Activated T-helper 1 cell treated with anti-CD3 and anti-CD28 coated beads, Interleukin-12 subunit alpha, Interleukin-12 subunit beta, Interleukin-2, Interleukin-4 antibody, amounts not matched to agents 30 ng/mL and 10 ng/mL and 1 ng/mL, durations not matched to agents 14 hours and 24 hours and 36 hours (primary cell): ENCODE measurements at places on chromosomes 7 and 10.

DNA sequence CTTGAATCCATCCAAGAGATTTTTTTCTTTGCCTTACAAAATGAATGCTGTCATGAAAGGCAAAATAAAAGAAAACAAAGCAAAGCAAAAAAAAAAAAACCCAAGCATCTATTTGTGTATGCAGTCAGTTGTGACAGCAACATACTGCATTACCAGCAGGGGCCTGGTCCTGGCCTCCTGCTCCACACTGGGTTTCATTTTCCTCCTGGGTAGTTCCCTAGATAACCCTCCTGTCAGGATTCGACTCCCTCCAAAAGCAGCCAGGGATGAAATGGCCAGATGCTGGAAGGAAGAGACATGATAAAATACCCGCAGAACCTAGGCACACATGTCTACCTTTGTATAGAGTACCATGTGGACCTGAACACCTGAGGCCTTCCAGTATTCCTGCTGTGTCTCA lies 148.6 kb downstream of the NRCAM start:
- H3K27ac ChIP-seq: no peak overlapping the region
- no peak for DNase-seq

DNA sequence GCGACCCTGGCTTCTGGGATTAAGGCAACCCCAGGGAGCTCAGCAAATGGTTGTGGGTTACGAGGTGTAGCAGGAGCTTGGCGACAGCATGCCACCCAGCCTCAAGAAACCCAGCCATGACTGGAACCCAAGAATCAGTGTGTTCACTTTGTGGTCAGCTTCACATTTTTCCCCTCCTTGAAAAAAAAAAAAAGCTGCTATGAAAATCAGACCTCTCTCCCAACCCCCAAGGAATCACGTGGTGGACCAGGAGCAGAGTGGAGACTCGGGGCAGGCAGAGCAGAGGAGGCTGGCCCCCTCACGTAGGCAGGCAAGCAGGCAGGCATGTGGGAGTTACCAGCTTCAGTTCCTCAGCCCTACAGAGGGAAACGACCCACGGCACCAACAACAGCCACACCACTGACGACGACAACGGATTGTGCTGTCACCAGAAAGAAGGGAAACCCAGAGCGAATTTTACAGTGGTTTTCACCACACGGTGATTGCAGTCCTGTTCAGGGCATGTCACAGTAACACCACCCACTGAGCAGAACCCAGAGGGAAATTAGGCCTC lies 203.4 kb downstream of the SLC25A13 start:
- peaks cover 6% of the 10 kb centered on the region for H3K36me3 ChIP-seq
- H3K4me3 ChIP-seq: no peak overlapping the region
- no peak for DNase-seq
- no peaks in the 10 kb centered on the region for H3K27me3 ChIP-seq
- no peak overlapping the region for H3K27ac ChIP-seq

DNA sequence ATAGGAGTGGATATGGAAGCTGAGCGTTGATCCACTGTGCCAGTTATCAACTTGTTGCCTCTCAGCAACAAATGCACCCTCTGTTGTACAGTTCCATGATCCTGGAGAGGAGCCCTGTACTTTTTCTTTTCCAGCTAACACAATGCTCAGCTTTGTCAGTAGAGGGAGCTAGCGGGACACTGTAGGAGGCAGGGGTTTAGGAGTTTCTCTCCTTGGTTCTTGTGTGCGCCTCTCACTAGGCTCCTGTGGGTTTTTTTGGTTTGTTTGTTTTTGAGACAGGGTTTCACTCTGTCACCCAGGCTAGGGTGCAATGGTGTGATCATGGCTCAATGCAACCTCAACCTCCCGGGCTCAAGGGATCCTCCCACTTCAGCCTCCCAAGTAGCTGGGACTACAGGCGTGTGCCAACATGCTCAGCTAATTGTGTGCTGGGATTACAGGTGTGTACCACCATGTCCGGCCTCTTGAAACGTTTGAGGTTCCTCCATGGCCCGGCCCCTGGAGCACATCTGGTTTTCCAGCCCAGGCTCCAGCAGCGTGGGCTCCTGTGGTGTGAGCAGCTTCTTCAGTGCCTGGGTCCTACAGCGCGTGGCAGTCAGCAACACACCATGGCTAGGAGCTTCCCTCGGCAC lies 12.0 kb upstream of the MARVELD1 start:
- peaks cover 8% of the 10 kb centered on the region for H3K27me3 ChIP-seq
- peak; percentile 34 for DNase-seq
- H3K27ac ChIP-seq: no peak overlapping the region
- no peaks in the 10 kb centered on the region for H3K4me1 ChIP-seq

GRCh38 chr7:139692723-139693122 lies 85.1 kb downstream of the HIPK2 start:
- H3K4me3 ChIP-seq: no peak overlapping the region
- H3K4me1 ChIP-seq: peaks cover 23% of the 10 kb centered on the region
- peaks cover 26% of the 10 kb centered on the region for H3K36me3 ChIP-seq
- DNase-seq: no peak
- no peaks in the 10 kb centered on the region for H3K27me3 ChIP-seq

DNA sequence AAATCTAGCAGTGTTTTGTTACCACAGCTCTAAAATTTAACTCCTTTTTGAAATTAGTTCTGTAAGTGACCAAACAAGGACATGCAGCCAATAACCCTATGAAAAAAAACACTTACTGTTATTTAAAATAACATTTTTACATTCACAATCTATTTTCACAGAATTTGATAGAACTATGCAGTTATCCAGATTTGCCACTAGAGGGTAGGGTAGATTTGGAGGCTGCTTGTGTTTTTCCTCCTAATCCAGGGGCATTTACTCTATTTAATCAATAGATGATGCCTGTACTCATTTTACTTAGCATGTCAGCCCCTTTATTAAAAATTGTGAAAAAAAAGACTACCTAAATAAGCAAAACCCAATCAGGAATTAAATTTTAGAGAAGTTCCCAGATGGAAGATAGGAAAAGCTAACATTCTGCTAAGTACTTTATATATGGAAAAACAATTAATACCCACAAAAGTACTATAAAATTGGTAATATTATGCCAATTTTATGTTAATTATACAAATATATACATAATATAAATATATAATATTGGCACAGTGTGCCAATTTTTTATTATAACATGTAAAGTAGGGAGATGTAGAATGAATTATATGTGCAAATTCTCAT lies 18.1 kb upstream of the LIPK start:
- no peak overlapping the region for H3K4me3 ChIP-seq
- H3K27ac ChIP-seq: no peak overlapping the region
- no peaks in the 10 kb centered on the region for H3K36me3 ChIP-seq
- H3K4me1 ChIP-seq: no peaks in the 10 kb centered on the region
- peaks cover 39% of the 10 kb centered on the region for H3K27me3 ChIP-seq
- no peak for DNase-seq

DNA sequence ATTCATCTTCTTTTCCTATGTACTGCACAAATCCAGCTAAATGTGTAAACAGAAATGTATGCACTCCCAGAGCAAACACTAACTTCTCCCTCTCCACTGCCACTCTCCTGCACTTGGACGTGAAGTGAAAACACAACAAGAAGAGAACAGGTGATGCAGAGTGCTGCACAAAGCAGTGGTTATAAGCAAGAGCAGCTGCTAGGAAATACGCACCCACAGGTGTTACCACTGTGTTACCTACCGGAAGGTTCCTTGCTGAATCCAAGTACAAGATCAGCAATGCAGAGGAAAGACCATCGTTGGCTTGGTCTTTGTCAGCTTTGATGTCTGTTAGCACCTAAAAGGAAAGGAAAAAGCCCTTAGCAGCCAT lies 54.6 kb upstream of the NCAPG2 start:
- H3K27ac ChIP-seq: no peak overlapping the region
- no peak for DNase-seq
- peaks cover 65% of the 10 kb centered on the region for H3K36me3 ChIP-seq
- peaks cover 13% of the 10 kb centered on the region for H3K4me1 ChIP-seq

DNA sequence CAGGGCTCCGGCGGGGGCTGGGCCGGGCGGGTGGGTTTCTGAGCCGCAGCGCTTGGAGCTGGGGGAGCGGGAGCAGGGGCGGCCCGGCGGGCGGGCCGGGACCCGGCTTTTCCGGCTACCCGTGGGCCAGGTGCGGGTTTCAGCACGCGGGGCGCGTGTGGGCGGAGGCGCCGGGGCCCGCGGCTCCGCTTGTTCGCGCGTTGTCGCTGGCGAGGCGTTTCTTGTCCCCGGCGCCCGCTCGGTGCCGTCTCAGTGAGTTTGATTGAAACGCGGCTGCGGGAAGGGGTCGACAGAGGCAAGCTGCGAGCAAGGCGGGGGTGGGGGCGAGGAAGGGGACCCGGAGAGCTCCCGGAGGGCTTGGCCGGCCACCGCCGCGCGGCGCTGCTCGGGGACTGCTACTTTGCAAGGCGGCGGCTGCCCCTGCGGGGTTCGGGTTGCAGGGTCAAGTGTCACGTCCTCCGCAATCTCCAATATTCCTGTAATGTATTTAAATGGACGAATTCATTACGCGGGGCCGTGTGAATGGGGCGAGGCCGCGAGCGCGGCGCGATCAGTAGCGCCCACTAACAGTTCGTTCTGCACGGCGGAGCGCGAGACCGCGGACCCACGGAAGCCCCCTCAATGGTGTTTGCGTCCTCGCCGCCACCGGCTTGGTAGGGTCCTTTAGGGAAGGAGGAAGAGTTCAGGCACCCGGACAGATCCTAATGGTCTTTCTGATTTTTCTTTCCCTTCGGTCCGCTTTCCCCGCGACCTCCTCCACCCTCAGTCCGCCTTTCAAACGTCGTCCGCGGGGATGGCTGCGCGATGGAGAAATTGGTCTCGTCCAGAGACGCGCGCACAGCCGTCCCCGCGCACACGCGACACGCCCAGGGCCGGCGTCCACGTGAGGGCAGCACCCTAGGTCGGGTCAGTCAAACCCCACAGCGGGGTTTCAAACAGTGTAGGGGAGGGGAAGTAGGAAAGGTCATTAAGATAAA lies 76.9 kb downstream of the INSIG1 start:
- DNase-seq: no peak
- H3K27me3 ChIP-seq: peaks cover 77% of the 10 kb centered on the region
- H3K36me3 ChIP-seq: no peaks in the 10 kb centered on the region
- H3K27ac ChIP-seq: peak overlapping the region; percentile 55

- peaks cover 60% of the 10 kb centered on the region for H3K27me3 ChIP-seq
- no peak for DNase-seq
- H3K4me1 ChIP-seq: peaks cover 10% of the 10 kb centered on the region
- H3K27ac ChIP-seq: no peak overlapping the region
- no peaks in the 10 kb centered on the region for H3K36me3 ChIP-seq
- no peak overlapping the region for H3K4me3 ChIP-seq
Observed at GRCh38 chr10:104641937-104642657, 1.0 kb downstream of the SORCS3 start.

- no peaks in the 10 kb centered on the region for H3K27me3 ChIP-seq
- peaks cover 85% of the 10 kb centered on the region for H3K4me1 ChIP-seq
- H3K4me3 ChIP-seq: peak overlapping the region; percentile 61
- H3K27ac ChIP-seq: peak overlapping the region; percentile 84
Observed at GRCh38 chr10:124693396-124693795, 50.8 kb downstream of the FAM53B start.

- no peak for DNase-seq
- no peaks in the 10 kb centered on the region for H3K36me3 ChIP-seq
- H3K4me3 ChIP-seq: no peak overlapping the region
- H3K27me3 ChIP-seq: peaks cover 4% of the 10 kb centered on the region
- no peak overlapping the region for H3K27ac ChIP-seq
Observed at GRCh38 chr7:51035716-51036115, 253.0 kb upstream of the GRB10 start.
